ENCODE measurements at places on chromosomes 7 and 10.
A peak's percentile ranks its signal among the peaks of the same experiment; 100 is the strongest.

- DNase-seq: no peak
These were observed 18.0 kb downstream of the AQP1 start for GRCh38 chr7:30929686-30930085.

DNA sequence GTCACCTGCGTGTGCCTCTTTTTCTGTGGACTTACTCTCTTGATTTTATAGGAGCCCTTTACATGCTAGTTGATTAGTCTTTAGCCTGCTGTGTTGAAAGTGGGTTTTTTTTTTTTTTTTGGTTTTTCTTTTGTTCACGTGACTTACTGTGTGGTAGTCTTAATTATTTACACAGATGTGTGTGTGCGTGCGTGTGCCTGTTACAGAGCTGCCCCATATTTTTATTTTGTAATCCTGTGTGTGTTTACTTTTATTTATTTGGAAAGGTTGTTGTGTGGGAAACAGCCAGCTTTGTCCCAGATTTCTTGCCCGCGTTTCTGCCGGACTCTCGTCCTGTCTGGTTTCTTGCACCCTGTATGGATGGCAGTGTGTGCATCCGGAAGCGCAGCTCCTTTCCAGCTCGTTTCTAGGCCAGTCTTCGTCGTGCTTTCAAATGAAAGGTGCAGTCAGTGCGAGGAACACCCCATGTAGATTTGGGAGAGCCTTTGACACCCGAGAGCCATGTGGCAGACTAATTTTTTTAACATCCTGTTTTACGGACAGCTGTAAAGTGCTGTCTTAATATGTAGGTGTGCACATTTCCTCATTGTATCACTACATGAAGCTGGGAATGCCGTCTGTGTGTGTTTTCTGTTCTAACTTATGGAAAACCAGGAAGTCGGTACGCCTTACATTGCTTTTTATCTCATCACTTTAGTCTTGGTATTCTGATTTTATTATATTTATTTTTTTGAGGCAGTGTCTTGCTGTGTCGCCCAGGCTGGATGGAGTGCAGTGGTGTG lies 55.6 kb downstream of the DNAJB6 start:
- no peak for DNase-seq

- no peak for DNase-seq
These were observed 421.4 kb upstream of the MGMT start for GRCh38 chr10:129045599-129045998.

GRCh38 chr10:5428133-5428532 lies 15.8 kb downstream of the NET1 start:
- DNase-seq: no peak

GRCh38 chr10:132065491-132066105 lies at the start of gene JAKMIP3:
Gene JAKMIP3, plus strand, starts transcription at chr10:132065946. Its CDS starts 38,863 bp downstream, at chr10:132104809.
- DNase-seq: no peak

GRCh38 chr7:77548206-77548605 lies 11.1 kb downstream of the PTPN12 start:
- DNase-seq: no peak

DNA sequence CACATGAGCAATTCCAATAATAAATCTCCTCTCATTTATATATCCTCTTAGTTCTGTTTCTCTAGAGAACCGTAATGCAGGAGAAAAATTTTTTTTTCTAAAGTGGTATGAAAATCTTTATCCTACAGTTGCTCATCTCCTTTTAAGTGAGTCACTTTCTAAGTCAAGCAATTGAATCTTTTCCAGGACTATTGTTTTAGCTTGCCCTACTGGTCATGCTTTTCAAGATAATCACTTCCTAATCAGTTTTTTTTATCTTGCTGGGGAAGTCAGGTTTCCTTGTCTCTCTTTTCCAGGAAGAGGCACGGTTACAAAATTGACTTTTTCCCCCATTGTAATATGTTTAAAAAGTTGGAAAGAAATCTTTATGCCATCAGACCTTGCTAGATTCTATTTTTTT lies 44.0 kb downstream of the INPP5F start:
- no peak for DNase-seq

- no peak for DNase-seq
These were observed 67.9 kb downstream of the PPP1R9A start for GRCh38 chr7:94975336-94975735.

DNA sequence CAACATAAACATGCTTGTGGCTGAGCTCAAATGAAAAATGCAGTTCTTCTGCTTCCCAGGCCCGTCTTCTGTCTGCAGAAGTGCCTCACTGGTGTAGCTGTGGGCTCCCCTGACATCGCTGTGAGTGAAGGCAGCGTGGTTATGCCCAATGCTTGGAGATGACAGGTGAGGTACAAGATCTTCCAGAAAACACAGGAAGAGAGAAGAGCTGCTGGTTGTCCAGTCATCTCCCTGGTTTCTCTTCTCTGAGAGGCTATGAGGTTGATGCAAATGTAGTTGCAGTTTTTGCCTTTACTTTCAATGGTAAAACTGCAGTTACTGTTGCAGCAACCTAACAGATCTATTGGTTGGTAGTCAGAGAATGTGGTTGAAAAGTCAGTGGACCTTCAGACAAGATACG lies 223.6 kb downstream of the GATA3 start:
- no peak for DNase-seq

DNA sequence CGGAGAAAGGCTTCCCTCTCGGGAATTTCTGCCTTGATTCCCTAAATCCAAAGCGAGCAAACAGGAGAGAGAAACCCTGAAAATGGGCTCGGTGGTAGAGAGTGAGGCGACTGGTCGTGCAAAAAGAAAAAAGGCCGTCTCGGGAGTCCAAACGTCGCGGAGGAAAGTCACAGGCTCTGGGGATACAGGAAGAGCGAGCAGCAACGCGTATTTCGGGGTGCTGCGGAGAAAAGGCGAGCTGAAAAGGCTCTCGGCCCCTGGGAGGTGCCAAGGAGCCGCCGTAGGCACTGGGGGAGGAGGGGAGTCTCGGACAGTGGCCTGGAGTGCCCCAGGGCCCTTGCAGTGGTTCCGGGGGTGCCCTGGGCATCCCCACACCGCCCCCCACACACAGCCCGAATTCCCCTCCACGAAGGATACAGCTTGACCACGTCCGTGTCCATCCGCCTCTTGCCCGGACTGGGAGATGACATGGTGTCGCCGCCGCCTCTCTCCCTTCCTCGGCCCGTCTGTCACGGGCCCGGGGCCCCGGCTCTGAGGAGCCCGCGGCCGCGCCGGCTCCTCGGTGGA lies 591 bp downstream of the UBE2H start:
- peak; percentile 46 for DNase-seq

DNA sequence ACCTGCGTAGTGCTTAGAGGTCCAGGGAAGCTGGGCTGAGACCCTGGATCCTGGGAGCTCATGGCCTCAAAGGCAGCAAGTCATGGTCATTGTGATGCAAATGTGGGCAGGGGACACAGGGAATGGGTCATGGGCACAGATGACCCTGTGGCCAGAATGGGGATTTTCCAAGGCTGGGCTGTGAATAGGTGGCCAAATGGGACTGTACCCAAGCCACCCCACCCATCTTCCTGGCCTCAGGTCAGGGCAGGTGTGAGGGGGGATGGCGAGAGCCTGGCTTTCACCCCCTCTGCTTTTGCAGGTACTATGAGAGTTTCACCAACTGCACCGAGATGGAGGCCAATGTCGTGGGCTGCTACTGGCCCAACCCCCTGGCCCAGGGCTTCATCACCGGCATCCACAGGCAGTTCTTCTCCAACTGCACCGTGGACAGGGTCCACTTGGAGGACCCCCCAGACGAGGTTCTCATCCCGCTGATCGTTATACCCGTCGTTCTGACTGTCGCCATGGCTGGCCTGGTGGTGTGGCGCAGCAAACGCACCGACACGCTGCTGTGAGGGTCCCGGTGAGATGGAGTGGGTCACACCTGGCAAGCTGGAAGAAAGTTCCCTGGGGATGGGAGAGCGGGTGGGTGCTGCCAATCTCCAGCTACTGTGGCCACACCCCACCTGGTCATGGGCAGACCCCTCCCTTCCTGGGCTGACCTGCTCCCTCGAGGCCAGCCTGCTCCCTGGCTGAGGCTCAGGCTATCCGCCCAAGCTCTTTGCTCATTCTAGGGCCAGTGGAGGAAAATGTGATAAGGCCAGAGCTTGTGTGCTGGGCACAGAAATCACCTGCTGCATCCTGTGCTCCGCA lies 25.5 kb downstream of the RAMP3 start:
- no peak for DNase-seq

- no peak for DNase-seq
These were observed 20.8 kb downstream of the GHRHR start for GRCh38 chr7:30984359-30985107.

- DNase-seq: no peak
These were observed 40.8 kb upstream of the LOXL4 start for GRCh38 chr10:98308669-98309365.

GRCh38 chr10:86446987-86447386 lies 74.6 kb downstream of the WAPL start:
- no peak for DNase-seq

DNA sequence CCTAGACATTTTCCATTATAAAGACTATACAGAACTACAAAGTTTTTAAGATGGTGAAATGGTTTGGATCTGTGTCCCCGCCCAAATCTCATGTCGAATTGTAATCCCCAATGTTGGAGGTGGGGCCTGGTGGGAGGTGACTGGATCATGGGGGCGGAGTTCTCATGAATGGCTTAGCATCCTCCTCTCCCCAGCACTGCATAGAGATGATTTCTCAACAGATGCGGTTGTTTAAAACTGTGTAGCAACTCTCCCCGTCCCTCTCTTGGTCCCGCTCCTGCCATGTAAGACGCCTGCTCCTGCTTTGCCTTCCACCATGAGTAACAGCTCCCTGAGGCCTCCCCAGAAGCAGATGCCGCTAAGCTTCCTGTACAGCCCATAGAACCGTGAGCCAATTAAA lies 1.6 kb downstream of the FAM133B start:
- no peak for DNase-seq

GRCh38 chr10:1255600-1256431 lies 199.6 kb downstream of the WDR37 start:
- DNase-seq: no peak

GRCh38 chr7:11767148-11767547 lies 64.8 kb downstream of the THSD7A start:
- no peak for DNase-seq

DNA sequence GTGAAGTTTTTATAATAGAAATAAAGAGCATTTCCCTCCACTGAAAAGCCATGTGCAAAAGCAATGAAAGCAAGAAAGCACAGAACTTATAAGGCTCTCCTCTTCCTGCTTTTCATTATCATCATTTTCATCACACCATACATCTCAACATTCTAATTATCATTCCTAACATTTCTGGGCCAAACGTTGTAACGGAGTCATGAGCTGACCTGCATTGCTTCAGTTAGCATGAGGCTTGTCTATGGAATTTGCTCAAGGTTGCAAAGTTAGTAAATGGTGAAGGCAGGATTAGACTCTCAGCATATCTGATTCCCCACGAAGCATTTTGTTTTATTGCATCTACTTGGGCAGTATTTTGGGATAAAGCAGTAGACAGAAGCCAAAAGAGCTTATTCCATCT lies 11.4 kb downstream of the SCIN start:
- no peak for DNase-seq

DNA sequence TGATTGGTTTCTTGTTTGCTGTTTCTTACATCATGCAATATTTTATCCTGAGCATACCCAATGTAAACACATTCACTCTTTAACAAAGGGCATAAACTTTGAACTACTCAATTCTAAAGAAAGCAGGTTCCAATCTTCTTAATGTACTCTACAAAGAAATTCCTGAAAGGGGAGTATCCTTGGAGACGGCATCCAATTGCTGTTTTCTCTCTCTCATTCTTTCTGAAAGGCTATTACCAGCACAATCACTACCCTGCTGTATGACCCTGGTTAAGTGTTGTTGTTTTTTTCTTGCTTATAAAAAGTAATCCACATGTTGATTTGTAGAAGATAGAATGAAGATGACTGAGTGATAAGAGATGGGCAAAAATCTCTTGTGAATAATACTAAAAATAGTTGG lies 176.0 kb downstream of the ZNF365 start:
- DNase-seq: no peak

DNA sequence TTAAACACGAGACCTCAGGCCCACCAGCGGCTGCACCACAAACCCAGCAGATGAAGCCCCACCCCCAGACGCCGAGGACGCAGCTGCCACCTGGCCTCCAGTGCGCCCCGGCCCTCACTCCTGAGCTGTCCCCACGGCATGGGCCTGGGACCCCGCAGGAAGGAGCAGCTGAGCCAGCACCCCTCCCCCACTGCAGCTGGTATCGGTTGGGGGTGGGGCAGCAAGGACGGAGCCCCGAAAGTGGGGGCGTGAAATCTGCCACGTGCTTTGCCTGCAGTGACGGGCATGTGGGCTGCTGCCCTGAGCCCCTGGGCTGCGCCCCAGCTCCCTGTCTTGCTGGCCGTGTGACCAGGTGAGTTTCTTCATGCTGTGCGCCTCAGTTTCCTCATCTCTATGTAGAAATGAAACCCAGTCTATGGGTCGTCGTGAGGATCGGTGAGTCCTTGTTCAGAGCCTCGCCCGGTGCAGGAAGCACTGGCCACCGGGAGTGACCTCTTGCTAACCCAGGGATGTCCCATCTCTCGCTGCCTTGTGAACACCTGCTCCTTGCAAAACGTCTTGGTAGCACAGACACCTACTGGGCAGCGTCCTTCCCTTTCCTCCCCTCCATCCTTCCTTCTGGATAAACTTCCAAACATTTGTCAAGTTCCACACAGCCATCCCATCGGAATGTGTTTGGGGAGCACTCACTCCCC lies 32.0 kb downstream of the CFAP46 start:
- DNase-seq: no peak

DNA sequence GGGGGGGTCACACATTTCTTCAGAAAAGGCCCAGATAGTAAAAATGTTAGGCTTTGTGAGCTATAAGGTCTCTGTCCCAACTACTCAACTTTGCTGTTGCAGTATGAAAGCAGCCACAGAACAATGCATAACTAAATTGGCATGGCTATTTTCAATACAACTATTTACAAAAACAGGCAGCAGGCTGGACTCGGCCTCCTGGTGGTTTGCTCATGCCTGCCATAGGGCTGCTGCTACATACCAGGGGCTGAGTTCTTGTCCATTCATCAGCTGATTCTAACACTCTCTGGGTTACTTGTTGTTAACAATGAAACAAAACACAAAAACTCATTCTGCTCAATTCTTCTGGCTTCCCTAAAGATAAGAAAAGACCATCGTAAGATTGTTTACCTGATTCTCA lies 109.4 kb upstream of the ADAM12 start:
- DNase-seq: no peak

GRCh38 chr7:131068604-131069021 lies 259.1 kb upstream of the MKLN1 start:
- no peak for DNase-seq

DNA sequence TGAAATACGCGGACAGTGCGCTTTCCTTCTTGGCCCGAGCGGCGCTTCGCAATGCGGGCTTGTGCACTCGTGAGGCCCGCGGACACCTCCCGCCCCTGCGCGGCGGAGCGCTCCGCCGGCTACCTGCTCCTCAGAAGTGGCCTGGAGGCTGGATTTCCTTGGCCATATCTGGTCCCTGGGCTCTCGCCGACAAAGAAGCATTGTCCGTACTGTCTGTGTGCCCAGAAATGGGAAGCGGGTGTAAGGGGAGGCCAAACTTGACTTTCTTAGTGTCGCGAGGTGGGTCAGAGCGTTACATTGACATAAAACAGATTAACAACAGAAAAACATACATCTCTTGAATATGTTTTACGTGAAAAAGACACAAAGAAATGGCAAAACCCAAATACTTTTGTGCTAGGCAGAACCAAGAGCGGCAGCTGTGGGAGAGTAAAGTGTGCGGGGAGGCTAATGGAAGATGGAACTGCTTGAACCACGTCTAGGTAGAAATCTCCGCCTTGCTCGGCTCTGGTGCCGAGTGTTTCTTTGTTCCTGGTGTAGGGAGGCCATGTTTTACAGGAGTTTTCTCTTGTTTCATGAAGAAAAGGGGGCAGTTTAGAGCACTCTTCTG lies 1.4 kb downstream of the LANCL2 start:
- DNase-seq: no peak

- DNase-seq: no peak
These were observed 2.7 kb downstream of the CCSER2 start for GRCh38 chr10:84331091-84331490.
